ENCODE measurements at places on chromosomes 1 and 21.

GRCh38 chr1:18322368-18323032, 158.2 kb upstream of the KLHDC7A start:
- DNase-seq = no peak

DNA sequence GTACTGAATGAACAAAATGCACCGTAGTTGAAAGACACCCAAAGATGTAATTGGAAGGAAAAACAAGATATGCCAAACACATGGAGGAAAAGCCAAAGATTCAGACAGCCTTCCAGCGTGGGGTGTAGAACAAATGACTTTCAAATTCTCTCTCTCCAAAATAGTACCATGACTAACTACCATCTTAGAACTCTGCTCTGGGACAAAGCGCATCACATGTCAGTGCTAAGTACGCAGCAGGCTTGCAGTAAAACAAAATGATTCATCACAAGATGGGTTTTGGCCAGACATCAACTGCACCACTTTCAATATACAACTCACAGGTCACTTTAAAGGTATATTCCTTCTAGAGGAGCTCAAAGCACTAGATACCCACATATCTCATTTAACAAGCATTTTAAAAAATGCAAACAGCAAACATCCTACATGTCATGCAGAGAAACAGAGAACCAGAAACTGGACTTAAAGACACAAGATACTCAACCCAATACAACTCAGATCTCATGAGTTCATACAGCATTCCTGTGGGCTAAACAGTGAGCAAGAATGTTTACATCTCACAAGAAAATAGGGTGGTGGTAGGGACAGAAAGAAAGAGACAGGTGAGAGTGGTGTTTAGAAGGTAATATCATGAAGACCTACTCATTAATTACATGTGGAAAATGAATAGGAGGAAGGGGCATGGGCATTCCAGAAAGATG, 75.7 kb downstream of the BCAR3 start:
- DNase-seq = peak; percentile 91

DNA sequence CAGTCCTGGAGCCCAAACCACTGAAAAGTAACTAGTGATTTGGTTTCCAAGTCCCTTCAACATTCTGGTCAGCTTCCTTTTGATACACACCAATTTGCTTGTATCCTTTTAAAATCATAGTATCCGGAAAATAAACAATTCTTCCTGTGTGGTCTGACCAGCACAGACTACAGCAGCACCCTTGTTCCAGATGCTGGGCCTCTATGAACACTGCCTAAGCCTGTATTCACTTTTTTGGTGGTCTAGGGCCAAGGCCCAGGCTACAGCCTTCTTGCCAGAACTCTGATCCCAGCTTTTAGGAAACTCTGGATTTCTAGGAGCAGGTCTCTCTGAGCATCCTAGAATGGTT, 801 bp upstream of the DDAH1 start:
- DNase-seq = peak; percentile 34

- DNase-seq = no peak
Measured at GRCh38 chr1:246488674-246489073, 18.4 kb downstream of the SMYD3 start.

Data from EL (cell line).